ENCODE measurements at places on chromosomes 5 and 9. TPM values are rescaled to one million over a fixed set of nuclear protein-coding genes. Genes with fewer than 3 reads are reported as not detected.
A peak's percentile ranks its signal among the peaks of the same experiment; 100 is the strongest.

GRCh38 chr9:121771418-121771817 lies 120.0 kb downstream of the DAB2IP start:
- no peak for DNase-seq

DNA sequence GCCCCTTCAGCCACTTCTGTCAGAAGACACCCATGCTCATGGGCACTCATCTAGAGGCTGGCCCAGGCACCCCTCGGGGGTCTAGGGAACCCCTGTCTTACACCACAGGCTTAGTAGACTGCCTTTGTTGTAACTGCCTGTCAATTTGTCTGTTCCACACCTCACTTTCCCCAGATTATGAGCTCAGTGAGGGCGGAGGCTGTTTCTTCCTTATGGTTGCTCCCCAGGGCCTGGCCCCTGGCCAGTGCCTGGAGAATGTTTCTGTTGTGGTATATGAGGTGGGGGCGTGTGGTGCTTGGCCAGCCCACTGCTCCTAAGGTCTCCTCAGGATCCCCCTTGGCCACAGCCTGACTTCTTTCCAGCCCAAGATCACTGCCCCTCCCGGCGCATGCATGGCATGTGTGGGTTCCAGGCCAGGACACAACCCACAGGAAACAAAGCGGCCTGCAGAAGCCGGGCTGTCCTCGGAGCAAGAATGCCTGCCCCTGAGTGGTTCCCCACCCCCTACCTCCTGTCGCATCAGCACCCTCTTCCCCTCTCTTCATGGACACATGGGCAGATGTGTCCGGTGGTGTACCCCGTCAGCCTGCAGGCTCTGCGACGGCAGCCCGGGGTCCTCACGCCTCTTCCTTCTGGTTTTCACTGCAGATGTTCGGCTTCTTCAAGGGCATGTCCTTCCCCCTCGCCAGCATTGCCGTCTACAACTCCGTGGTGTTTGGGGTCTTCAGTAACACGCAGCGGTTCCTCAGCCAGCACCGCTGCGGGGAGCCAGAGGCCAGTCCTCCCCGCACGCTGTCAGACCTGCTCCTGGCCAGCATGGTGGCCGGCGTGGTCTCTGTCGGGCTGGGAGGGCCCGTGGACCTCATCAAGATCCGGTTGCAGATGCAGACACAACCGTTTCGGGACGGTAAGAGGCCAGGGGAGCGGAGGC lies 17.7 kb downstream of the SLC25A48 start:
- DNase-seq: no peak

SLC1A3 gene
- 12.1 TPM for total RNA-seq

DNA sequence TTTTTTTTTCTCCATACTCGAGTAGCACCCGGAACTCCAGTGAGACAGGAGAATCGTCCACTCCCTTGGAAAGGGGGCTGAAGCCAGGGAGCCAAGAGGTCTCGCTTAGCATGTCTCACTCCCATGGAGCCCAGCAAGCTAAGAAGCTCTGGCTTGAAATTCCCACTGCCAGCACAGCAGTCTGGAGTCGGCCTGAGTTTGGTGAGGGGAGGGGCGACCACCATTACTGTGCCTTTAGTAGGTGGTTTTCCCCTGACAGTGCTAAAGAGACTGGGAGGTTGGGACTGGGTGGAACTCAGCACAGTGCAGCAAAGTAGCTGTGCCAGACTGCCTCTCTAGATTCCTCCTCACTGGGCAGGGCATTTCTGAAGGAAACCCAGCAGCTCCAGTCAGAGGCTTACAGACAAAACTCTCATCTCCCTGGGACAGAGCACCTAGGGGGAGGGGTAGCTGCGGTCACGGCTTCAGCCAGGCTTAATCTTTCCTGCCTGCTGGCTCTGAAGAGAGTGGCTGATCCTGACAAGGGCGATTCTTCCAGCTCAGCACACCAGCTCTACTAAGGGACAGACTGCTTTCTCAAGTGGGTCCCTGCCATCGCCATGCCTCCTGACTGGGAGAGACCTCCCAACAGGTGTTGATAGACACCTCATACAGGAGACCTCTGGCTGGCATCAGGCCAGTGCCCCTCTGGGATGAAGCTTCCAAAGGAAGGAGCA lies 414.5 kb upstream of the ZNF608 start:
- peak; percentile 35 for DNase-seq

DNA sequence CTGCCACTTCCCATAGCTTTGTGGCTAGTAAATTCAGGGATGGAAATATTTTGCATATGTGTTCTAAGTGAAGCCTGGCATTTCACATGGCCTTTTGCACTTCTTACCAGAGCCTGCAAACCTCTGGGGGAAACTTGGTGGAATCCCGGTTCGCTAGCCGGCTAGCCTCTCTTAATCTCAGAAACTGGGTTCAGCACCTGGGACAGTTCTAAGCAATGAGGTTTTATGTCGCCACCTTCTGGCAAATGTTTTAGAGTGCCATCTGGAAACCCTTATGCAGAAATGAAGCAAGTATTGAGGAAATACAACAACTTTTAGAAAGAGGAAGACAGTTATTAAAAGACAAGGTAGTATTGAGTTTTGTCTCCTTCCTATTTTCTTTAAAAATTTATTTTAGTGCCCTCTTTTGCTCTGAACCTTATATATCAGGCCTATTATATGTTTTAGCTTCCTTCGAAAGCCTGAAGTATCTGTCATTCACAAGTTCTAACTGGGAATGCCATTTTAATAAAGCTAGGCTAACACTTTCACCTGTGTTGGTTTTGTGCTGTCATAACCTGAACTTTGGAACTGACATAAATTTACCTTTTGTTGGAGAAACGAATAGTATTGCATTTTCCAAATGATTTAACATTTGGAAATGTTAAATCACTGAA lies 963 bp upstream of the HTR1A start:
- DNase-seq: peak; percentile 44

POLK gene
- 33.3 TPM for total RNA-seq

DNA sequence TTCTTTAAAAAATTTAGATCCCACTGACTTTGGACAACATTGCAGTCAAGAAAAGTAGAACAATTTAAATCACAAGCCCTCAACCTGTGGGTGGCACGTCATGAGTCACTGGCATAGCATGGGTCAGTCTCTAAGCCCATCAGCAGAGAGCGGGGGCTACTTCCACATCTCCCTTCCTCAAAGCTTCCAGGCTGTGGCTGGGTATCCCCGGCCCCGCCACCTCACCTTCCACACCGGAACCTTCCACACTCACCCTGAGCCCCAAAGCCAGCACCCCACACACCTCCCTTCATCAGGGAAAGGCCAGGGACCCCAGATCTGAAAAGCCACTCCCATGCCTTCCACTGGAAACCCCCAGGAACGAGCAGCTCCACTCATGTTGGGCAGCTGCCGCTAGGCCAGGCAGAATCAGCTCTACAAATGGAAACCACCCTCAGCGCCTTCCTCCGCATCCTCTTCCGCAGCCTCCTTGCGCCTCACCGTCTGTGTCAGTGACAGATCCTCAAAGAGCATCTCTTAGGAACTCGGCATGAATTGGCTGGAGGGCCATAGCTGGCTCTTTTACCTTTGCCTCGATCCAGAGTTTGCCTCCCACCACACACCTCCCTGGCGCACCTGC lies 156.5 kb downstream of the ERCC6L2 start:
- DNase-seq: no peak

GRCh38 chr9:69054989-69055388 lies 19.4 kb downstream of the FXN start:
- DNase-seq: no peak

DNA sequence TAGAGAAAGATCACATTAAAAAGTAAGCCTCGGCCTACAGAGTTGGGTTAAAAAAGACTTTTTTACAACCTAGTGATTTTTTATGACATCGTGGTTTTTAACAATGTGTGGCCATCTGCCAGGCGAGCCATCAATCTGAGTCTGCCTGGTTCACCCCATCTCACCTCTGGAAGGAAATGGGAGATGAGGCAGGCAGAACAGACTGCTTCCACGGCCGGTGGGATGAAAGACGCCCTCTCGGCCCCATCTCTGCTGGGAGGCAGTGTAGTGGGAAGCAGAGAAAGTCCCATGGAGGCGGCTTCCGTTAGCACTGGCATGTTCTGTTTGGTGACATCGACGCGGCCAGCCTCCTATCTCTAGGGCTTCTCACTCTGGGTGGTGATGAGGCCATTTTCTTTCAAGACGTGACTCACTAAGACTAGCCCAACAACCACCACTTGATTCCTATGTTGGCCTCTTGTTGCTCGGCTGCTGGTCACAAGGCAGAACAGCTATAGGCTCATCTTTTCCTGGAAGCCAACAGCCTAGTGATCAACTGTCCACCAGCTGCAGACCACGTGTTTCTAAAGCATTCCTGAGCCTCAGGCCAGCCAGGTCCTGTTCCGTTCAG lies 132.4 kb upstream of the OTULINL start:
- peak; percentile 96 for DNase-seq

- no peak for DNase-seq
Observed at GRCh38 chr9:127305838-127306226, 41.3 kb downstream of the GARNL3 start.

DNA sequence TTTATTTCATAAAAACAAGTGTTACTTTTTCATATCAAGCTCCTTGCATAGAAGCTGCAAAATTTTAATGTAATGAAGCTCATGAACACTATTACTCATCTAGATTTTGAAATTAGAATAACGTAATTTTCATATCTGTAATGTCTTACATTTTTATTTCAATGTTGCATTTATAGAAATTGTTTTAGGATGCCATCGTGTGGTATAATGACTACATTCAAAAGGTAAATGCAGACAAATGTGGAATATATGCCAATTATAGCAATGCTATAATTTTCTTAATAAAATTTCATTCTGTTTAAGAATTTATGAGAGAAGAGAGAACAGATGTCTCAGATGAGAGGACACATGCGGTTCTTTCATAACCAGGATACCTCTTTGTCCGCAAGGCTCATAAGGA lies 230.2 kb downstream of the TMEM232 start:
- DNase-seq: no peak

DNA sequence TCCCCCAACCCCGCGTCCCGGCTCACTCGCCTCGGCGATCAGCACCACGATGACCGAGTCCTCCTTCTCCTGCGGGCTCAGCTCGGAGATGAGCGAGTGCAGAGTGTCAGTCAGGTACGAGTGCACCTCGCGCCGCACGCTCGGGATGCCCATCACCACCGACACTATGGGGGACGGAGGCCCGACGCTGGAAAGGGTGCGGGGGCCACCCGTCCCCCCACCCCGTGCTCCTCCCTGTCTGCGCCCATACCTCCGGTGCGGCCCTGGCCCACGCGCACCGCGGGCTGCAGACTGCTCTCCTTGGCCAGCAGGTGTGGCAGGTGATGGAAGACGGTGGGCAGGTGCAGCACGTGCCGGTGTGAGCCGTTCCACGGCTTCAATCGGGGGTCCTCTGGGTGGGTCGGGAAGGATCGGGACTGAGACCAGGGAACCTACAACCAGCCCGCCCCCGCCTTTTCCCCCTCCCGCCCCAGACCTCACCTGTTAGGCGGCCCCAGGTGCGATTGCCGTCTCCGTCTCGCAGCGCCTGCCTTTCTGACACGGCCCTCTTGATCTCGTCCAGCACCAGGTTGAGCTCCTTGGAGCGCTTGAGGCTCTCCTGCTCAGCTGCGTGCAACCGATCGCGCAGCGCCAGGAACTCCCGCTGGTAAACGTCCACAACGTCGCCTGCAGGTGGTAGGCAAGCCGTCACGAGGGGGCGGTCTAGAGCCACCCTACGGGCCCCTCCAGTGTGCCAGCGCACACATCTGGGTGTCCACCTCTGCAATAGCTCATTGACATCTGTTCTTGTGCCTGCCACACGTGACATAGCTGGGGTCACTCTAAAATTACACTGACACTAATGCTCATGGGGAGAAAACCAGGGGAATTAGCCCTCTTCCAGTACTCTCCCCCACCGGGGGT lies 5.1 kb downstream of the MGAT4B start:
- DNase-seq: no peak
